ENCODE measurements at places on chromosomes 16 and 17.

GRCh38 chr17:18967916-18968315, 16.0 kb downstream of the SLC5A10 start:
- no peak for DNase-seq

- DNase-seq, result no peak
These were observed 258.6 kb downstream of the NTN1 start for GRCh38 chr17:9279893-9280292.

GRCh38 chr17:28528327-28529012, 22.3 kb downstream of the FOXN1 start:
- DNase-seq, result peak; percentile 21

- peak; percentile 61 for DNase-seq
These were observed 545.2 kb upstream of the CDH11 start for GRCh38 chr16:65667011-65667578.

DNA sequence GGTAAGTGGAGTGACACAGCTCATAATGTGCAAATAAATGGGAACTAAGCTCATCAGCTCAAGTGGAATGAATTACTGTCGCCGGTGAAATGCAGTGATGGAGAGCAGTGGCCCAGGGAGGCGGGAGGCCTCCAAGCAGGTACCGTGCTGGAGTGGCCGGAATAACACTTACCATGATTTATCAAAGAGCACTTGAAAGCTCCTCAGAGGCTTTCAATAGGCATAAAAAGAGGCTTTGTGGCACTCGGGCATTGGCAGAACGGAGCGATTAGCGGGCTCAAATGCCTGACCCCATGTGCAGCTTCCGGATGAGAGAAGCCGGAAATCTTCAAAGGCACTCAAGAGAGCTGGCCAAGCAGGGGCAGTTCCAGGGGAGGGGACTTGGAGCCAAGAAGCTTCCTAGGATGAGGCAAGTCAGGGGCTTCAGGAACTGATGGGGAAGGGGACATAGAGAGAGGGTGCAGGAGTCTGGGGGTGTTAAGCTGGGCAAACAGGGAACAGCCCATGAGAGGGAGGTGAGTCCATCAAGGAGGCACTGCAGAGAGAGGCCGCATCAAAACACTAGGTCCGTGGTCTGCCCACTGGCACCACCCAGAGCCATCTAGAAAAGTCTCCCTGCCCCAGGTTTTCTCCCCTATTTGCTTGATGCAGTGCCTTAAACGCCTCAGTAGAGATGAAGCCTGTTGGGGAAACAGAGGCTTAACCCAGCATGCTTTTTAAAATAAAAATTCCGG, 144.0 kb upstream of the IRX6 start:
- DNase-seq, result no peak

- peak; percentile 95 for DNase-seq
These were observed 27.2 kb downstream of the CLEC16A start for GRCh38 chr16:10971560-10971961.

GRCh38 chr16:50121278-50121677, 31.8 kb upstream of the TENT4B start:
- DNase-seq, result no peak

DNA sequence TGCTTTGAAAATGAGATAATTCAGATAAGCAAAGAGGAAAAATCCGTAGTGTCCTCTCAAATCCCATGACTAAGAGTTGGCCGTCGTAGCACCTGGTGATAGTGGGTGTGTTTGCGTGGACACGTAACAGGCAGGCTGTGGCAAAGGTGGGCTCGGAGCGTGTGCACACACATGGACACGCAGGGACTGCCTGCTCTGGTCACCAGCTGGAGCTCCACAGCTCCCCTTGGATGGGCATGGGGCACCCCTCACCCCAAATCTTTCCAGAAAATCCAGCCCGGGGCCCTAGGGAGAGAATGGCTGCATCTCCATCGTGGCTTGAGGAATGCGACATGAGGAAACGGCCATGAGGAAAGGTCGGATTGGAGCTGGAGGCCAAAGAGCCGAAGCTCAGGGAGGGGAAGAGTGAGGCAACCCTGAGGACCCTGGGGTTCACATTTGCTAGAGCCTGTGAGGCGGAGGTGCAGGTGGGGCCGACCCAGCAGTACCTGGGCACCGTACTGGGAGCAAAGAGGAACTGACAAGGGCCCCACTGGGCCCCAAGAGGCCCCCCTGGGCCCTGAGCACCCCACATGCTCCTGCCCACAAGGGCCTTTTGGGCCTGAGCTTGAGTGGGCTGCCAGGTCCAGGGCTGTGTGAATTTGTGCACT, 51.6 kb downstream of the DNAH17 start:
- no peak for DNase-seq

- no peak for DNase-seq
These were observed 9.3 kb downstream of the ALDH3A1 start for GRCh38 chr17:19738757-19739156.

DNA sequence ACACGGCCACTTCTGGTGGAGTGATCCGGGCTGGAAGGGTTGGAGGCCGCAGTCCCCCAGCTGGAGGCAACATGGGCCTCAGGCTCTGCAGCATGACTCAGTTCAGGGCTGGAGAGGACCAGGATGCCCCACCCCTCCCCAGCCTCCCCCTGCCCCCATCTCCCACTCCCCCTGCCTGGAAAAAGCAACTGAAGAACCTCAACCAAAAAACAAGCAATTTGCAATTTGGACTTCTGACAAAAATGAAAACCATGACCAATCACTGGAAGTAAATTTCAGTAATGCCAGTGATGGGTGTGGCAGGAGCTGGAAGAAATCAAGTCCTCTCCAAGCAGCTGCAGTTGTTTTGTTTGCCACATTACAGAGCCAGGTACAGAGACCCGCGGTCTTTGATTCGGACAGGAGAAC, 6.6 kb upstream of the MIF4GD start:
- peak; percentile 92 for DNase-seq

GRCh38 chr16:85462714-85463611, 150.2 kb upstream of the GSE1 start:
- DNase-seq, result no peak

DNA sequence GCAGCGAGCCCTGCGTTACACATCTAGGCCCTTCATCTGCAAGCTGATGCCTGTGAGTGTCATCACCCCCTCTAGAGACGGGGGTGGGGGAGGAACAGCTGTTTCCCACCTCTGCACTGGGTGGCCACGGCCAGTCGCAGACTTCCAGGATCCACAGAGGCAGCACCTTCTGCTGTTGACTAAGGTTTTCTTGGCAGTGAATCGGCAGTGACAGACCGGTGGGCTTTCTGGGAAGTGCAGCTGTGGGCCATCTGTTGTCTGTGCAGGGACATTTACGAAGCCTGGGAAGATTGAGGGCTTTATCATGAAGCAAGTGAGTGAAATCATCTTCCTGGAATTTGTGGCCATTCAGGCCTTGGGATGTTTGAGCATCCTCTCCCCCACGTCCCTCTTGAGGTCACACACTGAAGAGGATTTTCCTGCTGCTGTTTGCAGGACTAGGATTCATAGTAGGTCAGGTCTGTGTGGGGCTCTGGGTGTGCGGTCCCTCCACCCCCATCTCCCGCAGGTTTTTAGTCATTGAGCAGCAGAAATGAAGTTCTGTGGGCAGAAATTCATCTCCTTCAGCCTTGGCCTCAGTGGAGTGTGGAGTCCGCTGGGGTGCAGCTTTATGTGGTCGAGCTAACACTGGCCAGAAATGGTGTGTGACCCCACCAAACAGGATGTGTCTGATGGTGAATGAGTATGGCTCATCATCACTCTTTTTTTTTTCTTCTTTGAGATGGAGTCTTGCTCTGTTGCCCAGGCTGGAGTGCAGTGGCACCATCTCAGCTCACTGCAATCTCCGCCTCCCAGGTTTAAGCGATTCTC, 12.0 kb downstream of the PGS1 start:
- peak; percentile 99 for DNase-seq

DNA sequence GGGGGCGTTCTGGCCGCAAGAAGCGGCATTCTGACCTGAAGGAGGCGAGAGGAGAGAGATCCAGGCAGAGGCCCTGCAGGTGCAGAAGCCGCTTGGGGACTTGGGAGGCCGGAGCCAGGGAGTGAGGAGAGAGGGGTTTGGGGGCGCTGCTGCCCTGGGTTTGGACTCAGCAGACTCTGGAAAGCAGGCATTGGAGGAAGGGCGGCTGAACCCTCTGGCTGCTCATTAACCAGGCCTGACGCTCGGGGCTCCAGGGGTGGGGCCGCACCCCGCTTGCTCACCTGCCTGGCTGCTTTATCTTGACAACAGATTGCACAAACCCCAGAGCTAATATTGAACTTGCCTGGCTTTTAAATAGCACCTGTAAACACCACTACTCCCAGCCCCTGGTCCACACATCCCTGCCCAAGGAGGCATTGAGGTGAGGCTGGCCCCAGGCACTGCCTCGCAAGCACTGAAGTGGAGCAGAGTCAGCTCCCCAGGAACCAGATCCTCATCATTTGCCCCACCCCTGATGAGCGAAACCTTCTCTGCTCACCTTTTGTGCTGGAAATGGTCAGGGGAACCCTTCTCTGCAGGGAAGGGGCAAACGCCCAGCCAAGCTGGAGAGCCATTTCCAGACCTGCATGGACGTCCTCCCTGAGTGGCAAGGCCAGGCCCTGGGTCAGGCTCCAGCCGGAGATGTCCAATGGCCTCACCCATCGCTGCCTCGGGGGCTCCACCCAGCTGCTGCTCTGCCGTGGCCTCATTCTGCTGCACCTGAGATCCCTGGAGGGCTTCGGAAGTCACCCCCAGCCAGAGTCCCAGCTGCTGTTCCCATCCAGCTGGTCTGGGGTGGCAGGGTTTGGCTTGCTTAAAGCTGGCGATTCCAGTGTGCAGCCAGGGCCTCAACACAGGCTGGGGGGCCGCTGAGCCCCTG, 190.2 kb upstream of the GSE1 start:
- DNase-seq, result no peak

DNA sequence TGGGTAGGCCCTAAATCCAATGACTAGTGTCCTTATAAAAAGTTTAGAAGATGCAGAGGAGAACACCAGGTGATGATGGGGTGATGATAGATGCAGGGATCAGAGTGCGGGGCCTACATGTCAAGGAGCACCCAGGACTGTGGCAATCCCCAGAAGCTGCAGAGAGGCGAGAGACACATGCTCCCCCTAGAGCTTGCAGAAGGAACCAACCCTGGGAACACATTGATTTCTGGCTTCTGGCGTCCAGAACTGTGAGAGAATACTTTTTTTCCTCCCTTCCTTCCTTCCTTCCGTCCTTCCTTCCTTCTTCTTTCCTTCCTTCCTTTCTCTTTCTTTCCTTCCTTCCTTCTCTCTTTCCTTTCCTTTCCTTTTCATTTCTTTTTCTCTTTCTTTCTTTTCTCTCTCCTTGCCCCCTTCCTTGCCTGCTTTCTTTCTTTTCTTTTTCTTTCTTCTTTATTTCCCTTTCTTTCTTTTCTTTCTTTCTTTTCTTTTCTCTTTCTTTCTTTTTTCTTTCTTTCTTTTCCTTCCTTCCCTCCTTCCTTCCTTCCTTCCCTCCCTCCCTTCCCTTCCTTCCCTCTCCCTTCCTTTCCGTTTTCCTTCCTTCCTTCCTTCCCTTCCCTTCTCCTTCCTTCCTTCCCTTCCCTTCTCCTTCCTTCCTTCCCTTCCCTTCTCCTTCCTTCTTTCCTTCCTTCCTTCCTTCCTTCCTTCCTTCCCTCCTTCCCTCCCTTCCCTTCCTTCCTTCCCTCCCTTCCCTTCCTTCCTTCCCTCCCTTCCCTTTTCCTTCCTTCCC, 134.3 kb downstream of the HAPSTR1 start:
- DNase-seq, result peak; percentile 5

DNA sequence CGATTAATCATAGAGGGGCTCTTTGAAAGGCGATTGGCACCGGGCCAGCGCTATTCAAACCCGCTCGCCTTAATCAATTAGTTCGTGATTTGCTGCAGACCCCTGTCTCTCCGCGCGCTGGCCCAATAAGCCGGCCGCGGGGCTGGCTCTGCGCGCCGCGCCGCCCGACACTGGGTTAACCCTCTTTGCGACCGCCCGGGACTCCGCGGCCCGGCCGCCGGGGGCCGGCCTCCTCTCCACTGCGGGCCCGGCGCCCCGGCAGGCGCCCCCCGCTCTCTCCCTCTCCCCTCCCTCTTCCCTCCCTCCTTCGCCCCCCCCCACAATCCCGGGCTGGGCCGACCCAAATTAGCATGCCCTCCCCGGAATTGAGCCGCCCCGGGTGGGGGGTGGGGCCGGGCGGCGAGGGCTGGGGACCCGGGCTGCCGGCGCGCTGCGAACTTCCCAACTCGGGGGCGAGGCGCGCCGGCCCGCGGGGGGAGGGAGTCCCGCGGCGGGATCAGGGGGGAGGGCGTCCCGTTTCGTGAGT, 428 bp upstream of the SALL1 start:
- DNase-seq, result peak; percentile 87

- no peak for DNase-seq
These were observed 412.0 kb downstream of the TMEM114 start for GRCh38 chr16:8178271-8178670.

GRCh38 chr16:57411362-57411976, 6.9 kb downstream of the CCL17 start:
- no peak for DNase-seq

- peak; percentile 93 for DNase-seq
These were observed 23.1 kb downstream of the STAT5A start for GRCh38 chr17:42311240-42312034.

DNA sequence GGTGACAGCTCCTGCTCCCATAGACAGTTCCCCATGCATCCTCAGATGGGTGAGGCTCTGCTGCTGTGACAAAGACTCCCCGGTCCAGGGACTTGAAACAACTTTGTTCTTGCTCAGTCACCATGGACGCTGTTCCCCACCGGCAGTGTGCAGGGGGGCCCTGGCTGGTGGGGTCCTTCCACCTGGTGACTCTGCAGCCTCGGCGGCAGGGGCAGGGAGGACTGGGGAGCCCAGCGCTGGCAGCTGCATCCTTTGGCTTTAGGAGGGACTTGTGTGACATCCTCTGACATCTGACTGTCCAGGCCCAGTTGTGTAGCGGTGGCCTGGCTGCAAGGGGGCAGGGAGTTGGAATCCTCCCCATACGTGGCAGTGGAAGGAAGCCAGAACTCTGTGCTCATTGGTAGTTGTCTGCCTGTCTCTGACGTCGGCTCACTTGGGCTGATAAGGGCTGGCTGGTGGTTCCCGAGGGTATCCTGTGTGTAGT, 107.3 kb downstream of the CMIP start:
- DNase-seq, result no peak

- peak; percentile 98 for DNase-seq
These were observed 1.7 kb downstream of the MAP2K3 start for GRCh38 chr17:21286066-21286770.

DNA sequence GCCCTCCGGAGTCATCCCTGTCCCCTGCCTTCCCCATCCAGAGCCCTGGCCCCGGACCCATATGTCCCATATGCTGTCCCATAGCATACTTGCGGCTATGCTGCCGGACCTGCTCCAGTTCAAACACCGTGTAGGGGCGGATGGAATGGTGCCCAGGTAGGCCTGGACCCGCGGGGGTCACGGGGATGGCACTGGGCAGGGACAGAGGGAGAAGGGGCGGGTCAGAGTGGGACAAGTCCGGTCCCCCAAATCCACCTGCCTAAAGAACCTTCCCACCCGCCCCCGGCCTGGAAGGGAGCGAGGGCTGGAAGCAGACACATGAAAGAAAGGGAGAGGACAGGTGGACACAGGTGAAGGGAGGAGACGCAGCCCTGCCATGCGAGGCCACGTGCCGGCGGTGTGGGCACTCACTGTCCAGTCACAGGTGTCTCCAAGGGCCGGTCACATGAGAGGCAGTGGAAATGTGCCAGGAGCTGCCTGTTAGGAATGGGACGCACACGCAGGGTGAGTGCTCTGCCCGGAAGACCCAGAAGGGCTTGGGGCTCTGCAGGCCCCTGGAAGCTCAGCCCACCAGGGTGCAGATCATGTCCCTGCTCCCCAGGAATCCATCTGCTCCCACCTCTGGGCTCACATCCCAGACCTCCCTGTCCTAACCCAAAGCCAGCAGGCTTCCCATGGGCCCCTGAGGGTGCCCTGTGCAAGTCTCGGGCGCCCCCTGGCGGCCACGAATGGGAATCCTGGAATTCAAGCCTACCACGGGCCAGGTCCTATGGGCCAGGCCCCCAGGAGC, 14.0 kb downstream of the UBALD2 start:
- DNase-seq, result peak; percentile 72

- no peak for DNase-seq
These were observed 14.3 kb downstream of the CYTH1 start for GRCh38 chr17:78767806-78768205.

Data from AG10803 (cell line).